ENCODE measurements at places on chromosomes 7 and 10.

DNA sequence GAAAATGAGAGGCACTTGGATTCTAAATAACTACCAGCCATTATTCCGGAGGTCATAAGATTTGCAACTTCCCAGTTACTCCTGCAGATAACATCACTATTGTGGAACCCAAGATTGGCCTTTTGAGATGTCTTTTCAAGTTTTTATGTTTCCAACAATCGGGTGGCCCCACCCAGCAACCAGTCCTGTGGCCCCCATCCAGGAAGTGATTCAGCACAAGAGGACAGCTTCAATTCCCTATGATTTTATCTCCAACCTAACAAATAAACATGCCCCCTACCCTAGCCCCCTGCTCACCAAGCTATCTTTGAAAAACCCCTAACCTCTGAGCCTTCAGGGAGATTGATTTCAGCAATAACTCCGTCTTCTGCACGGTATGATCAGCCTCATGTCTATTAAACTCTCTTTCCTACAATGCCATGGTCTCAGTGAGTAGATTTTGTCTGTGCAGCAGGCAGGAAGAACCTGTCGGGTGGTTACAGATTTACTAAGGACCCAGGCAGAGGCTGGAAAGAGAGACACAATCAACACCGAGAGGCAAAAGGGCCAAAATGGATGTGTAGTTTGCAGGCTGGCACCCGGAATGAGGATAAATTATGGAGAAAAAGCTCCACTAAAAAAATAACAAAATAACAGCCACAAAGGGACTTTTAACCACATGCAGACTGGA, 83.9 kb upstream of the UNC5B start:
- no peak for DNase-seq

- no peak for DNase-seq
These were observed 92.2 kb downstream of the SPDYE5 start for GRCh38 chr7:75584354-75584753.

DNA sequence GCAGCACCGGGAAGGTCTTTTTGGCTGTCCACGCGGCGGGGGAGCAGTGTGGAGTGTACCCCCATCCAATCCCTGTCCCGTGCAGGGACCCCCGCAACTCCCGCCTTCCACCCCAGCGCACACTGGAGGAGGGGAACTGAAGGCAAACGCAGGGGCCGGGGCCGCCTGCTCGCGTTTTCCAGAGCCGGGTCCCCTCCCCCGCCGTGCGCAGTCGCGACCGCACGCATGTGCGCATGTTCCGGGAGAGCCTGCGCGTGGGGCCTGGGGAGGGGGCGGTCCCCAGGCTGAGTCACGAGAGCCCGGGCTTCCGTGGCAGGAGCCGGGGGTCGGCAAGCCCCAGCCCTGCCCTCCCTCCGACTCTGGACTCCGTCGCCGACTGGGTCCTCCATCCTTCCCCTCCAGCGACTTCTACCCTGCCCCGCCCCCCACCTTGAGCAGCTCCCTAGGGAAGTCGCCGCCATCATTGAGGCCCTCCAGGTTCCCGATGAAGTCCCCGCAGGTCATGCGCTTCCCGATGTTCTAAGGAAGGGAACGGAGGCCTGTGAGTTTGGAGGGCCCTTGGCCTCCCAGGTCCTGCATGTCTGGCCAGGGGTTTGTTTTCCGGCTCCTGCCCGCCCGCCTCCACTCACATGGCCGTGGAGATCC, 8.0 kb downstream of the PSD start:
- DNase-seq = no peak

- DNase-seq = no peak
These were observed 52.4 kb upstream of the PFKP start for GRCh38 chr10:3014968-3015367.

DNA sequence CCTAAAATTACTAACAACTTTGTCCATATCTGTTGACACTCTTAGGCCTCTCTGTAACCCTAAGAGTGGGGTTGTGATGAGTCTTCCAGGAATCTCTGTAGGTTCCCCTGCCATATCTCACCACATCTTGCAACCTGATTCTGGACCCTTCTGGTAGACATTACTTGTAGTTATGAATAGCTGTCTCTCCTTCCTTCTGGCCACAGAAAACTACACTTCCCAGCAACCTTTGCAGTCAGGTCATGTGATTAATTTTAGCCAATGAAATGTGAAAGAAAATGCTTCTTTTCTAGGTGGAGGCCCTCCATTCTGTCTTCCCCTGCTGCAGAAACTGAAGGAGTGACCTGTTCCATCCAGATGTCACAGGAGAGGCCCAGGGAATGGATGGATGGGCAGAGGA, 147.6 kb upstream of the AOAH start:
- no peak for DNase-seq

DNA sequence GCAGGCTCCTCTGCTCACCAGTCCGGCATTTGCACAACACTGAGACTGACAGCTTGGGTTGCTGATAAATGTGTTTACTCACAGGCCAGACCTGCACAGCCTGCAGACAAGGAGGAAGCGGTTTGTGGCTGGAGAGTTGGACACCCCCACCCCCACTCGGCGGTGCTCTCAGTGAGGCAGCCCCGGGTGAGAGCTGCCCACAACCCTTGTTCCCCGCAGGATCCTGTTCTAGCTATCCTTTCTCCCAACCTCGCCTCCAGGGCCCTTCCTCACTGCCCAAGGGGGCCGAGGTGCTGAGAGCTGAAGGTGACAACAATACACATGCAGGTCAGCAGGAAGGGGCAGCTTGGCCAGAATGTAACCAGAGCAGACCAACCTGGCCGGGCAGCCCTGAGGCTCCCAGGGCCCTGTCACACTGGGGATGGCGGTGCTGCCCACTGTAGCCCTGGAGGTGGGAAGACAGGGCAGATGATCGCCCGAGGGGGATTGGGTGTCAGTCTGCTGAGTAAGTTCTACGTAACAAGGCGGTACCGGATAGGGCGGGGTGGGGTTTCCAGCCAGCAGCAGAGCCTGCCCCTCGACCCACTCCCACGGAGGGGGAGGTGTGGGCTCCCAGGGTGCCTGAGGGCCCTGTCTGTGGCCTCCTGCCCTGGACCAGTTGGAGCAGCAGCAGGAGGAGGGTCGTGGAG, 2.1 kb upstream of the ADAM8 start:
- DNase-seq = no peak

DNA sequence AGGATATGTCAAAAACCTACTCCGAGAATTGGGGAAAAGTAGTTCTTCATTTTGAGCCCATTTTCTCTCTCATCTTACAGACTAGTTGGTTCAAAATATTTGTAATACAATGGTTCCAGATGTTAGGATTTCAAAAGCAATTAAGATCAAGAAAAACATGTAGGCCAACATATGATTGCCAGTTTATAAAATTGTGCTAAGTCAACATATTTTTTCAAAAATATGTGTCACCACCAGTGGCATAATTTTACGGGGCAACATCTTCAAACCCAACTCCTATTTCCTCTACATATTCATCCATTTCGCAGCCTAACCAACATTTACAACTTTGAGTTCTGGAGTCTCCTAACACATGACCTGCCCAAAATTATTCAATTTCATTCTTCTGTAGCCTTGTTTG, 514.5 kb upstream of the TPK1 start:
- DNase-seq = no peak

GRCh38 chr7:30321882-30322192, 37.4 kb downstream of the ZNRF2 start:
- no peak for DNase-seq

GRCh38 chr7:17123020-17123419, 175.4 kb upstream of the AHR start:
- DNase-seq = no peak

DNA sequence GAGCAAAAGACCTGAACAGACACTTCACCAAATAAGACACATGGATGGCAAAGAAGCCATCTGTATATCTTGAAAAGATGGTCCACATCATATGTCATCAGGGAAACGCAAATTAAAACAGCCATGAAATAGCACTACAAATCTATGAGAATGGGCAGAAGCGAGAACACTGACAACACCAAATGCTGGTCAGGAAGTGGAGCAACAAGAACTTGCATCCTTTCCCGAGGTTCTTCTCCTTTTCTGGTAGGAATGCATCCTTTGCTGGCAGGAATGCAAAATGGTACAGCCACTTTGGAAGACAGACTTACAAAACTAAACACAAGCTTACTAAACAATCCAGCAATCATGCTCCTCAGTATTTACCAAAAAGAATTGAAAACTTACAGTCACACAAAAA, 60.0 kb downstream of the PIK3AP1 start:
- DNase-seq = no peak

GRCh38 chr10:59891936-59892335, 14.4 kb downstream of the CCDC6 start:
- DNase-seq = no peak

DNA sequence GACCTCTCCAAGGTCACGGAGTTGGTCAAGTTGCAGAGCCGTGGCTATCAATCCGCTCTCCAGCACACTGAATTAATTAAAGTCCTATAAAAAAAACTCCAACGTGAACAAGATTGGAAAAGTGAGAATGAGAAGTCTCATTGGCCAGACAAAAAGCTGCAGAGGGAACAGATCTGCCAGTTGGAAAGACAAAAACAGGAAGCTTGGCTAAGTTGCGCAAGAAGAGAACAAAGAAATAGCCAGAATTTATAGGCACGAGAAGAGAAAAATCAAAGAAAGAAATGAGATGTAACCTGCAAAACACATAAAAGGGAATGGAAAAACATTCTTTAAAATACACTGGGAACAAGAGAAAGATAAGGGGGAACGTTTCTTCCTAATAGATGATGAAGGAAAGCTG, 45.7 kb upstream of the CRTAC1 start:
- no peak for DNase-seq

Data from stimulated activated CD4-positive, alpha-beta T cell treated with anti-CD3 and anti-CD28 coated beads, Interleukin-15, amount 100 ng/mL, for 48 hours (primary cell).